Amniotic stem cell (primary cell): ENCODE measurements at places on chromosomes 1 and 21.
A peak's percentile ranks its signal among the peaks of the same experiment; 100 is the strongest.

DNA sequence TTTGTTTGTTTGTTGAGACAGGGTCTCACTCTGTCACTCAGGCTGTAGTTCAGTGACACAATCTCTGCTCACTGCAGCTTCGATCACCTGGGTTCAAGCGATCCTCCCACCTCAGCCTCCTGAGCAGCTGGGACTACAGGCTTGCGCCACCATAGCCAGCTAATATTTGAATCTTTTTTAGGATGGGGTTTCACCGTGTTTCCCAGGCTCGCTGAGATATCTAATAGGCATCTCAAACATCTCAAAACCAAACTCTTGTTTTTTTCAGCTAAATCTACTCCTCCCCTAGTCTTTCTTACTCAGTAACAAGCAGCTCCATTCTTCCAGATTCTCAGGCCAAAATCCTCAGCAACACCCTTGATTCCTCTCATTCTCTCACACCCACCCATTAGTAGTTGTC lies 22.0 kb upstream of the SRRM1 start:
- DNase-seq = no peak

GRCh38 chr1:215797859-215798258 lies 230.8 kb downstream of the KCTD3 start:
- no peak for DNase-seq

DNA sequence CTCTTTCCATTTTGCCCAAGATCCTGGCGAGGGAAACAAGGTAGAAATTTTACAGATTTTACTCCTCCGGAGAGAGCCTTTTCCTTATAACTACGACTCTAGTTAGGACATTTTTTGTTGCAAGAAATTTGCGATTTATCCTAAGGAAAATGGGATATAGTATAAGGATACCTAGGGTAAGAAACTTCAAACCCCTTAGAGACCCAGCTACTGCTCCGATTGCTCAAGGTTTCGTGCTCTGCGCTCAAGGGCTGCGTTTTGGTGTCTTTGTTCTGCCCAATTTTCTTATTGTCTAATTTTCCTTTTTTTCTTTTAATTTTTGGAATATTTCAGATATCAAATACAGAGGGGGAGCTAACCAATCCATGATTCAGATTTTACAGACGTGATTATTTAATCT lies 1.5 kb downstream of the TTC3 start:
- DNase-seq = no peak

DNA sequence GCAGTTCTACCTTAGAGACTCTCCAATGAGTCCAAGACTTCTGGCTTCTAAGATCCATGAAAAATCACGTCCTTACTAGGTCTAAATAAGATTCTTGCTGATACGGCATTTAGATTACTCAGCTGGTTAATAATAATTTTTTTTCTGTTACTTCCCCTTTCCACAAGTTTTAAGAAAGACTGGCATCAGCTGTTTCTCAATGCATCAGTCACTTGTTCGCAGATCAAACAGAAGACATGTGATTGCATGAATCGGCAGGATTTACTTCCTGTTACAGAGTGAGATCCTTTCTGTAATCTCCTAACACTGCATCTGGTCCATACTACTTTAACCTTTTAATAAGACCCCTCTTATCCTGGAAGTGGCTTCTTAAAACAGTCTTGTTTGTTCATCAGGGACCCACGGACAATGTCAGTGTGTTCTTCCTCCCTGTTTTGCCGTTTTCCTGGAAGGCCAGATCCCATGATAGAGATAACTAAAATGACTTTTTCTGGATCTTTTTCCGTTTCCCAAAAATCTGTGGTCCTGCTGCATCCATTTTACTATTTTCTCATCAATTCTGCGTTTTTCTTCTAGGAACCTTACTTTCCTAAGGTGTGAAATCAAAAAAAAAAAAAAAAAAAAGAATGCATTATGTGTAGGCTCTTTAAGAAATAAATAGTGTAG lies 6.1 kb downstream of the NPL start:
- DNase-seq = no peak

- DNase-seq = no peak
Observed at GRCh38 chr1:177645491-177646190, 324.2 kb downstream of the SEC16B start.

DNA sequence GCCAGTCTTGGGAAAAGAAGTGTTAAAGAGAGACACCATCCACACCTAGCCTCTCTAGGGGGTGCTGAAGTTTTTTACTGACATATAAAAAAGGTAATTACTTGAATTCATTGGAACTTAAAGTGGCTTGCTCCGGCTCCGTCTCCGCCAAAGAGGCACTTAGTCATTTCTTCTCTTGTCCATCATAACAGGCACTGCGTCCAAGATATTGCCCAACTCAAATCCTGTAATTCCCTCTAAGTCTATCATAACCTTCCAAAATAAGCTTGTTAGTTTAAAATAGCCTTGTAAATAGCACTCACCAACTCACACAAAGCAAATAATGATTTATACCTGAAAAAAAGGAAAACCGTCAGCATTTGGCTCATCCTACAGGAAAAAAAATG lies 160.5 kb downstream of the ZBTB18 start:
- no peak for DNase-seq

GRCh38 chr1:84912726-84913554 lies 19.9 kb upstream of the LPAR3 start:
- DNase-seq = no peak

GRCh38 chr1:202227053-202227672 lies 33.6 kb downstream of the LGR6 start:
- no peak for DNase-seq

DNA sequence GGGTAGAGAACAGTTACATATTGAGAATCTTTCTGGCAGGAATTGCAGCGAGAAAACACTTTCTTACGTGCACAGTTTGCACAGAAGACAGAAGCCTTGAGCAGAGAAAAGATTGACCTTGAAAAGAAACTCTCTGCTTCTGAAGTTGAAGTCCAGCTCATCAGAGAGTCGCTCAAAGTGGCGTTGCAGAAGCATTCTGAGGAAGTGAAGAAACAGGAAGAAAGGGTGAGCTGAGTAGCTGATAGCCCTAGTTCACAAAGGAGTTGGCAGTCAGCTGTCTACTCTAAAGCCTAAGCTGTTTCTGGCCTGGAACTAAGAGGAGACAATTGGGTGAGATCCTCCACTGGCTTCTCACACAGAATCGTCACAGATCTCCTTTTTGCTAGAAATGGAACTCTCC lies 20.3 kb upstream of the SH3BGRL3 start:
- DNase-seq = no peak

- no peak for DNase-seq
Observed at GRCh38 chr21:45562965-45563364, 20.7 kb upstream of the SLC19A1 start.

DNA sequence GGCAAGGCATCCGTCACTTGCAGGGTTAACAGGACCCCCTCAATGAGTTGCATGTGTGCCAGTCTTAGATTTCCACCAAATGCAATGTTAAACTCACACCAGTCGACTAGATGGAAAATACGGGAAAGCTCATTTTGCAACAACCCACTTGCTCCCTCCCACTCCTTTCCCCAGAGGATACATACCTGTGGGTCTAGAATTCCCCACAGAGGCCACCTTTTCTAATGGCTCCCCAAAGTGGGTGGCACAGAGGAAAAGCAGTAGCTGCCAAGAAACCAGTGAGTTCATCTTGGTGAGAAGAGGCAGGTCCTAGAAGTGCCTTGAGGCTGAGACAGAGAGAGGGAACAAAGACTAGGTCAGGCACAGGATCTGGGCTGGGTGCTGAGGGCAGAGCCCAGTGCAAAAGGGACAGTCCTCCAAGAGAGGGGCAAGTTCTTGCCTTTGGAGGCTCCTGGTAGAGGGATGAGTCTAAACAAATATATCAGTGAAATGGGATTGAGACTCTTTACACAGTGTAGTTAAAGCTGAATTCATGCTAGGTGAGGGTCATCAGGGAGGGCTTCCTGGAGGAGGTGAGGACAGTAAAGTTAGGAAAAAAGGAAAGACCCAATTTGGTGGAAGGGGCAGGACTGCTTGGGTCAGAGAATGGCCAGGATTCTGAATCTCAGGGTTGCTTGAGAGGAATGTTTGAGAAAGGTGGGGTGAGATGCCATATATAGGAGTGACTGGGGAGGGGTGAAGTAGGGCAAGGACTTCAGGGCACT lies 3.5 kb downstream of the KISS1 start:
- no peak for DNase-seq

- no peak for DNase-seq
Observed at GRCh38 chr1:75174031-75174760, 40.0 kb downstream of the LHX8 start.

DNA sequence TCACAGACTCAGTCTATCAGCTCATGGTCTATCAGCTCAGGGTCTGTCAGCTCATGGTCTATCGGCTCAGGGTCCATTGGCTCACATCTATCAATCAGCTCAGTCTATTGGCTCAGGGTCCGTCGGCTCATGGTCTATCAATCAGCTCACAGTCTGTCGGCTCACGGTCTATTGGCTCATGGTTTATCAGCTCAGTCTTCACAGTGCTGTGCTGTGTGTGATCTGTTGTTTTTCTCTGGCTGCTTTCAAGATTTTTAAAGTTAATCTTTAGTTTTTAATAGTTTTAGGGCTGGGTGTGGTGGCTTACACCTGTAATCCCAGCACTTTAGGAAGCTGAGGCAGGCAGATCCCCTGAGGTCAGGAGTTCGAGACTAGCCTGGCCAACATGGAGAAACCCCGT lies 14.4 kb downstream of the C1orf159 start:
- no peak for DNase-seq

- DNase-seq = no peak
Observed at GRCh38 chr1:56578138-56578962, 1.0 kb downstream of the PLPP3 start.

- no peak for DNase-seq
Observed at GRCh38 chr1:201883266-201883665, 5.4 kb upstream of the SHISA4 start.

- no peak for DNase-seq
Observed at GRCh38 chr1:194734970-194735369, 1548.6 kb upstream of the B3GALT2 start.

- DNase-seq = no peak
Observed at GRCh38 chr1:109277434-109278204, 5.3 kb downstream of the PSRC1 start.

- no peak for DNase-seq
Observed at GRCh38 chr1:36771240-36771639, 263.1 kb downstream of the GRIK3 start.

DNA sequence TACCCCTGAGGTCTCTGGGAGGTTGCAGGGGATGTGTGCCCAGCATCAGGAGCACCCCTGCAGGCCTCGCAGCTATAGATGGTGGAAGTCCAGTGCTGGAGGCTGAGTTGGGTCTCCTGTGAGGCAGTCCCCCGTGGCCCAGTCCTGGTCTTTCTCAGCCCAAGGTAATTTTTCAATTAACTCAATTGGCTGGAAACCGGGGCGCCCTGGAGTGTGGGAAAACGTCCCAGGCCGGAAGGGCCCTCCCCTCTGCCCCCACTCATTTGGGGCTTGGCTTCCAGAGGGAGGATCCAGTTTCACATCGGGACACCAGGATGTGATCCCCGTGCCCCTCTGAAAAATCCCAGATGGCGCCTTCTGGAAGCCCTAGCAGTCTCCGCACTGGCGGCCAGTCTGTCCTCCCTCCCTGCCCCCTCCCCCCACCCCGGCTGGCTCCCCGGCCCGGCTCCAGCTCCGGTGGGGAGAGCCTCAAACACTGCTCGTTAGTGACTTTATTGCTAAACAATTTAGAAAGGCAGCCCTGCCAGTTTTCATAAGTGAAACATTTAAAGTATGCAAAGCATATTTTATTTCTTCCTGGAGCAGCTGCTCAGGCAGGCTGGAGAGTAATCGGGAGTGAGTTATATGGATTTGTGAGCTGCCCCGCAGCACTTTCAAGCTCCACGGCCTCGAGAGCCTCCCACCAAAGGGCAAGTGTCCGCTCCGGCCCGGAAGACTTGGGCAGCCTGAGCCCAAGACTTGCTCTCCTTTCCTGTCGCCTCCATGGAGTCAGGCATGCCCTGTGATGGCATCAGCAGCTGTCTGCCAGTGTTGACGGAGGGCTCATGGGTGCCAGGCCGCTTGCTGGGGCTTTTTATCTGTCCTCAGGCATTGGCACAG lies 208.2 kb upstream of the TMEM51 start:
- peak; percentile 77 for DNase-seq

- no peak for DNase-seq
Observed at GRCh38 chr1:167137793-167138510, 44.1 kb downstream of the STYXL2 start.

DNA sequence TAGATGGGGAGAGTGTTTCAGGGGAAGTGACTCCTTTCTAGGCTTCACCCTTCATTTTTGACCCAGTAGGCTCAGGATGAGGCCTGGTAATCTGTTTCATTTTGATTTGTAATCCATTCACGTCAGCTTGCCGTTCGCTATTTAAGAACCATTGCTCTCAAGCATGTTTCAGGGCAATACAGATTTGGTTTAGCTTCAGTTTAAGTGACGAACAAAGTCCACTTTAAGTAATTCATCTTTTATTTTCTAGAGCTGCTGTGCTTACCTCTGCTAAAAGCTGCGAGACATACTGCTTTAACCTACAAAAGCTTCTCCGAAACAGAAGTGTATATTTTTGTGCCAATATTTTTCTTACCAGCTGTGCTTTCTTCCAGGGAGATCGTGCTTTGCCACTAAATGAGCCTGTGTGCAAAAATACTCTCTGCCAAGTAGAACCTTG lies 8.9 kb upstream of the FMO3 start:
- no peak for DNase-seq

DNA sequence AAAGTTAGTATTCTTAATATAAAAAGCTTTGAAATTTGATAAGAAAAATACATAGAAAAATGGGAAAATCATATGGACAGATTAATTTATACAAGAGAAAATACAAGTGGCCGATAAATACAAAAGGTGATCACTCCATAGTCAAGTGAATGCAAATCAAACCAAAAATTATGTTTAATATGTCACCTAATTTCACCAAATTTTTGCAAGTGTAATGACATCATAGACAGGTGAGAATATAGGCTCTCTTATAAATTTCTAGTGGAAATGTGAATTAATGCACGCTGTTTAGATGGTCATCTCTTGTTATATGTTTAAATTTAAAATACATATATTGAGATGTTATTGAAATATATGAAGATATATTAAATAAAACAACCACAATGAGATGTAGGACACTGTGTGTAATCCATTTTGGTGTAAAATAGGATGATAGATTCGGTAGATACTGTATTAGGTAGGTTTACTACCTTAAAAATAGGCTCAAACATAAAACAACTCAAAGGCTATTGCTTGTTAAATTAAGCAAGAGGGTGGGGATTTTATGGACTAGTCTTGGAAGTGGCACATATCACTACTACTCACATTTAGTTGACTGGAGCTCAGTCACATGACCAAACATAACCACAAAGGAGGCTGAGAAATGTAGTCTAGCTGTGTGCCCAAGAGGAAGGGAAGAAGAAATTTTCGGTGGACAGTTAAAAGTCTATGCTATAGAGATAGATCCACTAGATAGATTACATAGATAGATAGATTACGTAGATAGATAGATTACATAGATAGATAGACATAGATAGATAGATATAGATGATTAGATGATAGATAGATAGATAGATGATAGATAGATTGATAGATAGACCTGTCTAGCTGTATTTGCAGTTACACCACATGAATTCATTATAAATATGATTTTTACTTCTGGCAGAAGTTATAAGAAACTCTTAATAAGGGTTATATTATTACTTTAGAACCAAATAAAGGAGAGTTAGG lies 9.2 kb downstream of the INSL5 start:
- DNase-seq = no peak

- no peak for DNase-seq
Observed at GRCh38 chr1:233679030-233679429, 65.1 kb downstream of the KCNK1 start.
